ENCODE measurements at places on chromosomes 6 and 20.

- DNase-seq: peak; percentile 19
Measured at GRCh38 chr6:159044899-159045727, at the start of gene TAGAP. Gene TAGAP (minus strand): TSS chr6:159044991. CDS start chr6:159044146, 845 bp downstream.

DNA sequence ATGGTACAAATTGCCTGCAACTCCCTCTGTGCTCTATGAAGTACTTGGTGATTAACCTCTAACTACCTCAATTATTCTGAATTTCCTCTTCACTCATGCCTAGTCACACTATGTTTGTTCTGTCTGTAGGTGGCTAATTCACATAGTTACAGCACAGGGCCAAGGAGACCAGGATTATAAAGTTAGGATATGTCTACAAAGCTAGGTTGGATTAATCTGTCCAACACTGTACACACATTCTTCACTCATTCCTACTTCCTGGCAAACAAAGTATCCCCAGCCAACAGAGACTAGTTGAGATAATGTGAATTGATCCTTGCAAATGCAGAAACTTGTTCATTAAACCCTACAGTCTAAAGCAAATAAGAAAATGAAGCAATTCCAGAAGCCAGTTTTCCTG is 269.8 kb downstream of the HACE1 start:
- no peak for DNase-seq

DNA sequence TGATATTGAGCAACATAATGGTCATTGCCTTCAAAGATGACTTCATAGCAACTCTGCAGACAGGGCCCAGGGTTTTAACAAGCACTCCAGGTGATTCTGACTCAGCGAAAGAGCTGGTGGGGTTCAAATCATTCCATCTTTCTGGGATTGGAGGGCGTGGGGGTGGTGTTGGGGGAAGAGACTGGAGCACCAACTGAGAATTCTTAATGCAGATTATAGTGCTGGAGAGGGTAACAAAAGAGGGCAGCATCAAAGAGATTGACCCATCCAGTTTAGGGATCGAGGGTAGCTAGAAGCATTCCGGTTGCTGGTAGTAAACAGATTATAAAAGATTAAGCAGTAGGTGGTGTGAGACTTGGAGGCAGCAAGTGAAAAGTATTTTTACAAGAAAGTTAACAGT is 15.9 kb downstream of the PFDN4 start:
- no peak for DNase-seq

- no peak for DNase-seq
Measured at GRCh38 chr20:63648895-63649589, 4.2 kb downstream of the STMN3 start.

DNA sequence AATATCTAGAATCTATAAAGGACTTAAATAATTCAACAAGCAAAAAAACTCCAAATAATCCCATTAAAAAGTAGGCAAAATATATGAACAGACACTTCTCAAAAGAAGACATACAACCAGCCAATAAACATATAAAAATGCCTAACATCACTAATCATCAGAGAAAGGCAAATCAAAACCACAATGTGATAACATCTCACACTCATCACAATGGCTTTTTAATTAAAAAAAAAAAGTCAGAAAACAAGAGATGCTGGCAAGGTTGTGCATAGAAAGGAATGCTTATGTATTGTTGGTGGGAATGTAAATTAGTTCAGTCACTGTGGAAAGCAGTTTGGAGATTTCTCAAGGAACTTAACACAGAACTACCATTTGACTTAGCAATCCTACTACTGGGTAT is 979.6 kb upstream of the MAP3K7 start:
- DNase-seq: no peak

GRCh38 chr6:132910759-132911158 is 96.4 kb downstream of the RPS12 start:
- DNase-seq: no peak

DNA sequence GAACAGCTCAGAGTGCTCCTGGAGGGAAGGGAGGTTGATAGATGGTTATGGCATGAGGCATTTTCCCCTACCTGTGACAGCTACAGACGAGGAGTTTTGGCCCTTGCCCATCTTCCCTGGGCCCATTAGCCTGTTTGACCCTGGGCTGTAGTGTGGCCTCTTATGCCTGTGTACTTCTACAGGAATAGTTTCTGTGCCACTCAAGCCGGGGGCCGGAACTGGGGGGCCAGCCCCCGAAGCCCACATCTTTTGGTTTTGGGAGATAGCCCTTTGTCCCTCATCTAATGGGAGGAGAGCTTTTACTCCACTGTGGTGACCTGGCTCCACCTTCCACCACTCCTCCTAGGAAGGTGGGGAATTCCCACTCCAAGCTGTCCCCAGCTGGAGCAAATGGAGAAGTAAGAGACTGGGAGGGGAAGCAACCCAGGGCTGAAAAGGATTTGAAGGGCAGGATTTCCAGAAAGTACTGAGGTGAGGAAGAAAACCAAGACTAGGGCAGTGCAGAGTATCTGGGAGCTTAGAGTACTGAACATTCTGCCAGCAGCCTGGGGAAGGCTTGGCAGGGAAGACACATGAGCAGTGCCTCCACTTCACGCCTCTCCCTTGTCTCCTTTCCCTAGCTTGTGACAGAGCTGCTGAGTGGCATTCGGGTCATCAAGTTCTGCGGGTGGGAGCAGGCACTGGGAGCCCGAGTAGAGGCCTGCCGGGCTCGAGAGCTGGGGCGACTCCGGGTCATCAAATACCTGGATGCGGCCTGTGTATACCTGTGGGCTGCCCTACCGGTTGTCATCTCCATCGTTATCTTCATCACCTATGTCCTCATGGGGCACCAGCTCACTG is 6.9 kb downstream of the ABCC10 start:
- no peak for DNase-seq

GRCh38 chr6:49923826-49924225 is 40.1 kb downstream of the DEFB114 start:
- peak; percentile 23 for DNase-seq

GRCh38 chr6:129681913-129682205 is 28.1 kb downstream of the ARHGAP18 start:
- no peak for DNase-seq

All from right lung (tissue), 10 donors.